IMR-90 (cell line): ENCODE measurements at places on chromosomes 16 and 17. TPM values are rescaled to one million over a fixed set of nuclear protein-coding genes. Genes with fewer than 3 reads are reported as not detected.
A peak's percentile ranks its signal among the peaks of the same experiment; 100 is the strongest.

KRTAP1-5 gene
- 33.1 and 34.8 TPM in 2 replicates for total RNA-seq

- peak; percentile 7 for DNase-seq
Observed at GRCh38 chr17:30476726-30477082, 504 bp upstream of the GOSR1 start.

- no peak for DNase-seq
Observed at GRCh38 chr16:81562174-81562849, 117.7 kb downstream of the CMIP start.

SKAP1 gene
- total RNA-seq = not detected in 2 replicates

GRCh38 chr16:57430955-57431354 is 16.2 kb downstream of the CIAPIN1 start:
- no peak for DNase-seq

NETO2 gene
- 31.4 and 39.3 TPM in 2 replicates for total RNA-seq

HOXB6 gene
- total RNA-seq = 11.1 and 11.9 TPM in 2 replicates

- no peak for DNase-seq
Observed at GRCh38 chr16:61891460-61891859, 144.8 kb downstream of the CDH8 start.

DNA sequence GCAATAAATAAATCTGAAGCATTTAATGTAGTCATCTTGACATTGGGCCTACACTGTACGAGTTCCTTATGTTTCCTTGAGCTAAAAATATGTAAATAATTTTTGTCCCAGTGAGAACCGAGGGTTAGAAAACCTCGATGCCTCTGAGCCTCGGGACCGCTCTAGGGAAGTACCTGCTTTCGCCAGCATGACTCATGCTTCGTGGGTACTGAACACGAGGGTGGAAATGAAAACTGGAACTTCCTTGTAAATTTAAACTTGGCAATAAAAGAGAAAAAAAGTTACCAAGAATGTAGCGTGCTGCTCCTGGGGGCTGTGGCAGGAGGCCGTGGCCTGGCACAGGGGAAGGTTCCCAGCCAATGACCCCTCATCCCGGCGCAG is 74.1 kb downstream of the SOCS1 start:
- peak; percentile 61 for DNase-seq

DNA sequence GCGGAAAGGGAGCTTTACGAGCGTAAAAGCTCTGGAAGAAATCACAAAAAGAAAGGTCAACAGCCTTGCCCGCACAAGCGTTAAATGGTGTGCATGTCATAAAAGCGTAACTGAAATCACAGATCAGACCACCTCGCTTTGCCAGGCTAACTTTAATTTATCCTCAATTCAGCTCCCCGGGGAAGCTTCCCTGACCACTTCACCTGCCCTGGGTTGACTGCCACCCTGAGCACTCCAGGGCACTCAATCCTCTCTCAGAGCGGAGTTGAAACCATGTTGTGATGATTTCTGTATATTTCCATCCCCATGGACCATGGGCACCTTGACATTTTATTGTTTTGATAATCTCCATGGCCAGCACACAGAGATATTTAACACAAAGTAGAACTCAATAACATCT is 16.1 kb upstream of the NAGS start:
- no peak for DNase-seq

SLC12A3 gene
- total RNA-seq = not detected in 2 replicates

- DNase-seq = no peak
Observed at GRCh38 chr16:68724797-68725196, 12.3 kb upstream of the CDH1 start.

- no peak for DNase-seq
Observed at GRCh38 chr16:81780350-81780749, 1.3 kb downstream of the PLCG2 start.

TMEM114 gene
- total RNA-seq = not detected in 2 replicates

DNA sequence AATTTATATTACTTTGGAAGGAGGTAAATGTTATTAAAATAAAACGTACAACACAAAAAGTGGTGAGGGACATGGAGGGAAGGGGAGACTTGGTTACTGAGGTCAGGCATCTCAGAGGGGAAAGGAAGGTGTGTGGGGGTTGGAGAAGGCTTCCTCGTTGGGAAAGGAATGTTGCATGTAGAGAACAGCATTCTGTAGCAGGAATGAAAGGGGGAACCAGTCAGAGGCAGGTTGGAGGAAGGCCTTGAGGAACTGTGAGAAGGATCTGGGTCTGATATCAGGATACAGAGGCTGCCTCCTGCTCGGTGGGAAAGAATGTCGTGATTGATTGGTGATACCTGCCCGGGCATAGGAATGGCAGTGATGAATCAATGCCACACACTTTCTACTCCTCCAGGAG is 103.3 kb upstream of the ZFHX3 start:
- DNase-seq = no peak

DNA sequence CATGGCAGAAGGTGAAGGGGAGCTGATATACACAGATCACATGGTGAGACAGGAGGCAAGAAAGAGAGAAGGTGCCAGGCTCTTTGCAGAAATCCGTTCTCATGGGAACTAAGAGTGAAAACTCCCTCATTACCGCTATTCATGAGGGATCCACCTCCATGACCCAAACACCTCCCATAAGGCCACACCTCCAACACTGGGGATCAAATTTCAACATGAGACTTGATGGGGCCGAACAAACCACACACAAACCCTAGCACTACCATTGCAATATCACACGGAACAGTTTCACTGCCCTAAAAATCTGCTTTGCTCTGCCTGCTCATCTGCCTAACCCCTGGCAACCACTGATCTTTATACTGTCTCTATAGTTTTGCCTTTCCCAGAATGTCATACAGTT is 34.8 kb downstream of the C17orf67 start:
- DNase-seq = no peak

- DNase-seq = peak; percentile 77
Observed at GRCh38 chr16:23060458-23061320, 88.6 kb downstream of the USP31 start.
